ENCODE measurements at places on chromosomes 4 and X.

DNA sequence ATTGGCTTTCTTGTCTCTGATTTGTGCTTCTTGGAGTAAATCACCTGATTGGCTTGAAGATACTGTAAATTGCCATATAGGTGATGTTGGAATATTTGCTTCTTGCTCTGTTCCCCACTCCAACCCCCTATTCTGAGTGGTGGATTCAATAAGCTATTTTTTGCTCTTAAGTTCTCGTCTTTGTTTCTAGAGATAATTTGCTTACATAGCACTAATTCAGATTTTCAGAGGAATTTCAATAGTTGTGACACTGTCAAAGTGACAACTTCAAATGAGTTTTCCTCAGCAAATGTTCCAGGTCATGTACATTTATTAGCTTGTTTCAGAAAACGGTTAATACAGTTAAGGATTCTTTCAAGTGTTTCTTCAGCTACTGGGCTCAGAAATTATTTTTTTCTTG lies 18.6 kb downstream of the LANCL3 start:
- no peak for DNase-seq

GRCh38 chrX:110210417-110211139 lies 107.3 kb downstream of the AMMECR1 start:
- no peak for DNase-seq

DNA sequence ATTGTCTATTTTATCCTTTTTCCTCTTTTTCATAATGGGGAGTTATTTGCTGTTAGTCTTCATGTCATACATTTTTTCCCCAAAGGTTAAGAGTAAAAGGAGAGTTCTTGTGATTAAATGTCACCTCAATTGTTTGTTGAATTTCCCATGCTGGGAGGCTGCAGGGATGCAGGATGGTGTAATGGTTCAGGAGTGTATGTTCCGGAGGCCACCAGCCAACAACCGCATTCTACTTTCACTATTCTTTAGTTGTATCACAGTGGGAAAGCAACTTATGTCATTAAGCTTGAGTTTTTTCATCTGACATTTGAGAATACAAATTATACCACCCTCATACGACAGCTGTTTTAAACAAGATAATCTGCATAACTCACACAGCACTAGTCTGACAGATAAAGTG lies 15.4 kb downstream of the AFP start:
- no peak for DNase-seq

DNA sequence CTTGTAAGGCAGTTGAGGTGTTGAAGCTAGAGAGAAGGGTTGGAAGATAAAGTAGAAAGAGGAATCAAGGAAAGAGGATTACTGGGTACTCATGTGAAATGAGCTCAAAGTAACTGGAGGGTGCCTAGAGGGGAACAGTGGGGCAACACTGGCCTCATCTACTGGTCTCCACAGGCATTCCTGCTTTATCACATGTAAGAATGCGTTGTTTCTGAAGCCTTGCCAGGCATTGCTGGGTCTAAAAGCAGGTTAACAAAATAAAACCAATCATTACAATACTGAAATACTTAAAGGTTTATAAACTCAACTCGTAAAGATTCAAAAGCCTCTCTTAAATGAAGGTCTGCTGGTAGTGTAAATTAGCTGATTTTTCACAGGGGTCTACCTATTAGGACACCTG lies 96.0 kb downstream of the FANCB start:
- no peak for DNase-seq

DNA sequence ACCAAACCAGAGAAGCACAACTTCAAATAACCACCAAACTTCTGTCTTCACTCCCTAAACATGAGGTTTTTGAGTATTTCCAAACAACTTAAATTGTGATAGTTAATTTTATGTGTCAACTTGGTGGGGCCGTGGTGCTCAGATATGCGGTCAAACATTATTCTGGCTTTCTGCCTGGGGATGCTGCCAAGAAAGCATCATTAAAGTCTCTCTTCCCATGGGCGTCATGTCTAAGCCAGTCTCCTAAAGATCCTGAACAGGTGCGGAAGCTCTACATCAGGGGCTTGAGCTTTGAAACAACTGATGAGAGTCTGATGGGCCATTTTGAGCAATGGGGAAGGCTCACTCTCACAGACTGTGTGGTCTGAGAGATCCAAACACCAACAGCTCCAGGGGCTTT lies 24.1 kb upstream of the SOD3 start:
- DNase-seq: no peak

DNA sequence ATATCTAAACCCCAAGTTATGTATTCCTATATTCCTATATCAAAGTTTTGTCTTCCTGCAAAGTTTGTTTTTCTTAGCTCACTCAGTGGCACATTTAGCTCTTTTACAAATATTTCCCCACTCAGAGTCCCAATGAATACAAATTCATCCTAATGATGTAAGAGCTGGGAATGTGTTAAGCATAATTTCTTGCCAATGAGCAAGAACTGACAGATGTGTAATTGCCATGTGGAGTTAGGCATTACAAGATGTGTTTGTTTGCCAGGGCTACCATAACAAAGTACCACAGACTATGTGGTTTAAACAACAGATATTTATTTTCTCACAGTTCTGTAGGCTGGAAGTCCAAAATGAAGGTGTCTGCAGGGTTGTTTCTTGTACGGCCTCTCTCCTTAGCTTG lies 302.1 kb downstream of the KCTD8 start:
- no peak for DNase-seq

DNA sequence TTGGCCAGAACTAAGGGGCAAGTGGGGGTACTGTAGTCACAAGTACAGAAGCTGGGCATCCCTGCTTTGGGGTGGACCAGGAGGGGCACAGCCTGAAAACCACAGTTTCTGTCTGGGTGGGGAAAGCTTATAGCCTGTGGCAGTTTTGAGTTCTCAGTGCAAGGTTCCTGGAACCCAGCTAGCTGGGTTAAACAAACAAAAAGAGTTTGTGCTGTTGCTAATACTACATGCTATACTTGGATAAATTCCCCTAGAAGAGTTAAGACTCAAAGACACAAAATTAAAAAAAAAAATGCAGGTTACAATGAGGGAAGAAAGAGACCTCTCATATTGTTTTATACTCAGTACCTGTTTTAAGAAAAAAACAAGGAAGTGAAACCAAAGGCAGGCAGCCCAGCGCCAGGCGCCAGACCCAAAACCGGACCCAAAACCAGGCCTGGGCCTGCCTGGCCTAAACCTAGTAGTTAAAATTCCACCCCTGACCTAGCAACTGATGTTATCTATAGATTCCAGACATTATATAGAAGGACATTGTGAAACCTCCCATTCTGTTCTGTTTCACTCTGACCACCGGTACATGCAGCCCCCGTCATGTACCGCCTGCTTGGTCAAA lies 50.8 kb downstream of the SLC2A9 start:
- DNase-seq: no peak

- no peak for DNase-seq
Measured at GRCh38 chrX:13397878-13398818, 78.3 kb upstream of the ATXN3L start.

- DNase-seq: no peak
Measured at GRCh38 chr4:15659768-15660570, 4.8 kb upstream of the FBXL5 start.

DNA sequence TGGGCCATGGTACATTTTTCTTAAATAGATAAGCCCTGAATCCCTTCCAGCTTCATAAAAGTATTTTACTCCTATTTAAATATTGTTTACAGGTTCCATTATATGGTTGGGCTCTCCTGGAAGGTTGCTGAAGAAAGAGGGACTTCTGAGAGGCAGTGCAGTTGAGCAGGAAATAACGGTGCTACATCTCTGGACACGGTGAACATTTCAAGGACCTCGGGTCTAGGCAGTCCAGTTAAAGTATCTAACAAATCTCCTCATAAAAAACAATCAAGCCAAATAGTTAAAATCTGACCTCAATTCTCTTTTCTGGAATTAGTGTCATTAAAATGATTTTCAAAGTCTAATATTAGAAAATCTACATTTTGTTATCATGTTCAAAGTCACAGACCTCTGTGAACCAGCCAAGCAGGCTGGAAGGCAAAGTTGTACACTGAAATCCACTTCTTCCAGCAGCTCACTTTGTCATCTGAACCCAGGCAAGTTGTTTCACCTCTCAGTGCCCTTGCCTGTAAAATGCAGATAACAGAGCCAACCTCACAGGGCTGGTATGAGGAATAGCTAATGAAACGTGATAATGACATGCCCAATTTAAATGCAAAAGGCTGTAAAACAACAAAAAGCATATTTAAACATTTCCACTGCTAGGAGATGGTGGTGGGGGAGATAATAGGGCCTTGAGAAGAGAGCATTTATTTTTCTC lies 267.0 kb upstream of the KLF3 start:
- no peak for DNase-seq

DNA sequence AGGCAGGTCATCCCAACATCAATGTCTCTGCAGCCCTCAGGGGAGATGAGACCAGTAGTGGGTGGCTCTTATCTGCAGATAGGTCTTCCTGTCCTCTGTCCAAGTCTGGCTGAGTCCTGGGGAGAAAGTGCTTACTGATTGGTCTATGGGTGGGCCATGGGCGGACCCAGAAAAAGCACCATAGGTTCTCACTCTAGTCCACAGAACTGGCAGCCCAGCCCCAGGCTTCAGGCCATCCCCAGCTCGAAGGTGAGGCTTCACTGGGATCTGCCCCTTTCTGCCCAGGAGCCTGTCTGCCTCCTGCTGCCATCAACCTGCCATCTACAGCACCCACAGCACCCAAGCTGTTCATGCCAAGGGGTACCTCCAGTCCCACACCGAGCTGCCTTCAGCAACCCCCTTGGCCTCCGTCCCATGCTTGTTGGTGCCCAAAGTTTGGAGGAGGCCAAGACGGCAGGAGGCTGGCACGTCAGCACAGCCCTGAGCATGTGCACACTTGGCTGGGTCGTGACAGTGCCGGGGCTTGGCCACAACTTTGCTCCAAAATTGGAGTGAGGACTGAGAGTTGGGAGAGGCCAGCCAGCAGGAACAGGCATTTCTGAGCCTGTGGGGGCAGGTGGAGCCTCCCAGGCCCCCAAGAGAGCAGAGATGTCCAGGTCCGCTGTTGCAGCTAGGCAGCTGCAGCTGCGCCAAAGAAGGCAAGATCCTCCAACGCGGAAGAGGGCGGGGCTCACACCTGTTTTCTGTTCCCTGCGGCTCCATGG lies 99.6 kb downstream of the IQCM start:
- DNase-seq: no peak

GRCh38 chr4:137180349-137180748 lies 351.9 kb downstream of the PCDH18 start:
- no peak for DNase-seq

DNA sequence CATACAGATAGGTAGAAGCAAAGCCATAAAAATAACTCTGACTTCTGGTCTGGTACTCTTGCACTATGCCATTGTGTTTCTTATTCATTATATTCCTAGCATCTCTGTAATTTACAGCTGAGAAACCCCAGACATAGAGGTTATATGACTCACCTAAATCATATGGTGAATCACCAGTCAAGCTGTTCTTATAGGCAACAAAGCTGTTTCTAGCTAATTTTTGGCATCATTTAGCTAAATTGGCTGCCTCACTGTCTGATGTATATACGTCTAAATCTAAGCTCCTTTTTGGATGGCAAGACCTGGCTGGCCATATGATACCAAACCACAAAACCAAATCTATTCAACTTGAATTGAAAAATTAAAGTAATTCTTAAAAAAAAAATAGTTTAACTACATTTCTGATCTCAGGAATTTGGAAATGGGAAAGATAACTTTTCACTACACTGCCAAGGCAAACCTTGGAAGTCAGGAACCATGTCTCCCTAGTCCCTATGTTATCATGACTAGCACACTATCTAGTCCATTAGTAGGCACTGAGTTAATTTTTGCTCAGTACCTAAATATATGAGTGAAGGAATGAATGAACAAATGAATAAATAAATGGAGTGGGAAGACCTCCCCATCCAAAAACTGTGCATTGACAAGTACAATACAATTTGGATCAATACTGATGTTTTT lies 41.3 kb upstream of the STAG2 start:
- DNase-seq: no peak

GRCh38 chr4:41365681-41366080 lies 109.0 kb downstream of the UCHL1 start:
- DNase-seq: no peak

GRCh38 chr4:81923140-81923539 lies 450.7 kb downstream of the HNRNPD start:
- DNase-seq: no peak

- no peak for DNase-seq
Measured at GRCh38 chrX:2664502-2664901, 26.6 kb upstream of the CD99 start.

DNA sequence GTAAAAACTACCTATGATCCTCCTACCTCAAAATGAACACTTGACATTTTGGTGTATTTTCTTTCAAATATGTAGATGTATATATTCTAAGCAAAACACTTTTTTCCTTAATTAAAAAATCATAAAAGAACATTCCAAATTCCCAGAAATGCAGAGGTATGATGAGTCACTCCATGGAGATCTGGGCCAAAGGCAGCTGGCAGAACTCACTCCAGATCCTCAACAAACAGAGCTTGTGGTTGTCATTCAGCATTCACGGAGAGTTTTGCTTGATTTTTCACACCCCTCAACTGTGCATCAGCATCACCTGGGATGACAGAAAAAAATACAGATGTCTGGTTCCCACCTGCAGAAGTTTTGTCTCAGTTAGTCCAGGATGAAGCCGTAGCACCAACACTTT lies 144.6 kb downstream of the KIT start:
- no peak for DNase-seq

DNA sequence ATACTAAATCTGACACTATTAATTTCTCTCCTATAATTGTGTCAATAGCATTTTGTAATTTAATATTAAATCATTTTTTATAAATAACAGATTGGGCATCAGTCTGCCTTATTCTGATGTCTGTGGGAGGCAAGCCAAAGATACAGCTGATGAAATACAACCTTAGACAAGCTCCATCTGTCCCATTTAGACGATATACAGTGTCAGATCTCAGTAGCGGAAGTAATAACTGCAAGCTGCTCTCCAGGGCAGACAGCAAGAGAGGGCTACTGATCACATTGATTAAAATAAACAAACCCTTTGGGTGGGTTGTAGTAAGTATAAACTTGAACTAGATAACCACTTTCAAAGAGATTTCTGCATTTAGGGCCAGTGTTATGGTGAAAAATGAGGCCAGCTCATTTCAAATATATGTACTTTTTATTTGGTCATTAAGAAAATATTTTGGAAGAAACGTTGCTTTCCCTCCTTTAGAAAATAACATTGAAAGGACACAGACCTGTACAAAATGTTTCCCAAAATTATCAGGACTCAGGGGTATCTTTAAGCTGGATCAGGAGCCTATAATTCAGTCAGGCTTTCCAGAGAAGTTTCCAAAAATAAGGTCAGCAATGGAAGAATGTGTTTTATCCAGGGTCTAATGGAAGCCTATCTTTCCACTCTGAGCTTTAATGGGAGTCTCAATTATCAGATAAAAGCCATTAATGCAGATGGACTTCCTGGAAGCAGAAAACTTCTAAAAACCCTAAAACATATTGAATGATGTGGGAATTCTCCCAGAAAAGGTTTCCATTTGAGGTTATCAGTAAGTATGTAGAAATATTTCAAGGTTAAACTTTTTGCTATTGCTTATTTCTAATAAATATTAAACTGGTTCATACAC lies 1028.8 kb upstream of the IGFBP7 start:
- DNase-seq: no peak
